WTC11 (cell line): ENCODE measurements at places on chromosomes 12 and 14.

DNA sequence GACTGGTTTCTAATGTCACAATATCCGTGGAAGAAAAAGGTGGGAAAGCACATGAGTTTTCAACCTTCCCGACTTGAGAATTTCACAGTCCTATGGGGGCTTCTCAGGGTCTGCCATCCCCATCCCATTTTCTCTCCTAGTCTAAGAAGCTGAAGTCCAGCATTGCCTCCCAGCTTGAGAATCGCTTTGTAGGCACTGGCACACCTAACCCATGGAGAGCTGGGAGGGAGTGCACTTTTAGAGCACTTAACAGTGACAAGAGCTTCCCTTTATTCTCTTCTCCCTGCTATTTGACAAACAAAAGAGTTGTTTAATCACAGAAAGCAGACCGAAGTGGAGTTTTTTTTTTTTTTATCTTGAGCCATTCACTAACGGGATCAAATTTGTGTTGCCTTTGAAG lies 22.8 kb upstream of the SRRM4 start:
- no peak overlapping the region for H3K27ac ChIP-seq
- peaks cover 7% of the 10 kb centered on the region for H3K36me3 ChIP-seq
- H3K27me3 ChIP-seq, result peaks cover 15% of the 10 kb centered on the region
- H3K4me3 ChIP-seq, result no peak overlapping the region

DNA sequence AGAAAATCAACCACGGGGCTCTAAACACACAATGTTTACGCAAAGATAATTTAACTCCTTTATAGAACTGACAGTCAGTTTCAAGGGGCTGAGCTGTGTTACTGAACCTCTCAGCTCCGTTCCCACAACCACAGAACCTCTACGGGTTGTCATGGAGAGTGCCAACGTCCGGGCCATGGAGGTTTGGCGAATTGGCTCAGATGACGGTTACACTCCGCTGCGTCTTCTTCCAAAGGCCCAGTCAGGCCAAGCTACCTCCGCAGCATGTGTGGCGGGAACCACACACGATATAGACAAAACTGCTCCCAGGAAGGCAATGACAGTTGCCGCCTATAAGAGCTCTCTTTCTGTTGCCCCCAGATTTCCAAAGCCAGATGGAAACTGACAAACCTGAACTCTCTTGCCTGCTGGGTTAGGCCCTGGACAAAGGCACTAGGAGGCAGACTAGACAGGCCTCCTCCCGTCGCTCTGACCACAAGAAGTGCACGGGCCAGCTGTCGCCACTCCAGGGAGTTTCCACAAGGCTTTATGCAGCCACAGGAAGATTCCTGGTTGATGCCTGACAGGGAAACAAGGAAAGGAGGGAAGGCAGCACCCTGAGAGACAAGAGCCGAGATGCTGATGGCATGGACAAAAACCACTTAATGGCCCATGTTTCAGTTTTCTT lies 30.3 kb downstream of the CCDC88C start:
- H3K27ac ChIP-seq, result peak overlapping the region; percentile 74
- DNase-seq, result no peak
- H3K4me1 ChIP-seq, result peaks cover 67% of the 10 kb centered on the region
- no peaks in the 10 kb centered on the region for H3K27me3 ChIP-seq

DNA sequence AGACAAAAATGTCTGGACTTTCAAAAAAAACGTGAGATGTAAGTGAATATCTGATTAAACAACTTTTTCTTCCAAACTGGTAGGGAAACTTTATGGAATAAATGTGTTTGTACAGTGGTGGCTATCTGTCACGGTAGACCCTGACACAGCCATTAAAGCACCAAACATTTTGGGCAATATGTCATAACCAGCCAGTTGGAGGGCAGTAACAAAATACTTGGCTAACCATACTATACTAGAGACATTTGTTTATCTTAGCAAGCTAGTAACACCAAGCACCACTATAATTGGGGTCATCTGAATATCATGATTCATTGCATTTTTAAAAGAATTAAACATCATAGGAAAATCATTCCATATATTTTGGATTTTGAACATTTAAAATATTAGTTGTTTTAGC lies 6.0 kb upstream of the MYF6 start:
- H3K27ac ChIP-seq, result no peak overlapping the region
- no peaks in the 10 kb centered on the region for H3K36me3 ChIP-seq
- no peak overlapping the region for H3K4me3 ChIP-seq
- DNase-seq, result no peak
- peaks cover 18% of the 10 kb centered on the region for H3K4me1 ChIP-seq

GRCh38 chr14:92135269-92135668 lies 13.5 kb downstream of the CPSF2 start:
- H3K27ac ChIP-seq, result no peak overlapping the region
- no peaks in the 10 kb centered on the region for H3K4me1 ChIP-seq
- no peak overlapping the region for H3K4me3 ChIP-seq
- H3K27me3 ChIP-seq, result no peaks in the 10 kb centered on the region

GRCh38 chr12:54584128-54584527 lies 4.3 kb downstream of the PPP1R1A start:
- H3K36me3 ChIP-seq, result no peaks in the 10 kb centered on the region
- no peak overlapping the region for H3K27ac ChIP-seq
- no peak for DNase-seq
- peaks cover 51% of the 10 kb centered on the region for H3K27me3 ChIP-seq
- H3K4me3 ChIP-seq, result no peak overlapping the region

GRCh38 chr14:65864984-65865383 lies 452.5 kb downstream of the FUT8 start:
- 0 out of 2 replicates have a peak, but pooled peaks cover 3% of the 10 kb centered on the region for H3K27me3 ChIP-seq
- H3K36me3 ChIP-seq, result peaks cover 7% of the 10 kb centered on the region
- no peaks in the 10 kb centered on the region for H3K4me1 ChIP-seq
- no peak for DNase-seq

- peak overlapping the region; percentile 13; the same call in 1 of the 2 replicates for H3K4me3 ChIP-seq
- peaks cover 54% of the 10 kb centered on the region for H3K4me1 ChIP-seq
- no peak for DNase-seq
- H3K27me3 ChIP-seq, result peaks cover 48% of the 10 kb centered on the region
Measured at GRCh38 chr14:53741479-53742232, 215.0 kb downstream of the BMP4 start.

GRCh38 chr12:74791365-74791764 lies 253.7 kb downstream of the ATXN7L3B start:
- no peaks in the 10 kb centered on the region for H3K36me3 ChIP-seq
- no peak overlapping the region for H3K4me3 ChIP-seq

DNA sequence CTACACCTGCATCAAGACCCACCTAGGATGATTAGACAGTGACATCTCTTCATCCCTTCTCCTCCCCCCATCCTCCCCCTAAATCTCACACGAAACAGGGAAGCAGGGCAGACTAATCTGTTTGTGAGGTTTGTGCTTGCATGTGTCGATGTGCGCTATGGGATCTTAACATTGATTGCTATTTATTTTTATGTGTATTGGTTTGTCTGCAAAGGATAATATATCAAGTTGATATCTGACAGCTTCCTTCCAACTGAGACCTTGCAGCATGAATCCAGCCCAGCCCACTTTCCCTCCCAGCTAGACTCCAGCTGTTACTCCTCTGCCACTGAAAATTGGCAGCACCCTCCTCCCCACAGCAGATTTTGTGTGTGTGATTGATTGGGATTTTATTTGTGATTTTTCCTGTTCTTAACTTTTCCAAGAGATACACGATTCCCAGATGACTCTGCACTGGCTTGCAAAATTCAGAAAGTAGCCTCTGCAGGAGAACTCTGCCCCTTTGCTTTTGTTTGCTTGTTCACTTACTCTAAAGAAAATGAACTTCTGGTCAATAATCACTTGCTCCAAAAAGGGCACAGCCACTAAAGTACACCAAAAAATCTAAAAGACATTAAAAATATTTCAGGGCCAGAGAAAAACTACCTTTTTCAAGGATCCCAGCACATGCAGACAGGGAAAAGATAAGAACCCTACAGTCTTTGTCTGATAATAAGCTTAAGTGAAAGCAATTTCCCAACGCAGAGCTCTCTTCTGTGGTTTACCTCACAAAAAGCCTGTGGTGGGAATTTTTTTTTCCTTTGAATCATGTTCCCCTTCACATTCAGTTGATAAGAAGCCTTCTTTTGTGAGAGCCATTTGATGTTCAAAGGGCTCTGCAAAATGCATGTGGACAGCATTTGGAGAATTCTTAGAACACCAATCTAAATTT lies 222.1 kb downstream of the RPS29 start:
- H3K36me3 ChIP-seq, result 0 out of 2 replicates have a peak, but pooled peaks cover 2% of the 10 kb centered on the region
- DNase-seq, result no peak
- H3K27ac ChIP-seq, result no peak overlapping the region
